ENCODE measurements at places on chromosomes 4 and X.

GRCh38 chr4:152385551-152385950 is 150.3 kb downstream of the FBXW7 start:
- DNase-seq = no peak

DNA sequence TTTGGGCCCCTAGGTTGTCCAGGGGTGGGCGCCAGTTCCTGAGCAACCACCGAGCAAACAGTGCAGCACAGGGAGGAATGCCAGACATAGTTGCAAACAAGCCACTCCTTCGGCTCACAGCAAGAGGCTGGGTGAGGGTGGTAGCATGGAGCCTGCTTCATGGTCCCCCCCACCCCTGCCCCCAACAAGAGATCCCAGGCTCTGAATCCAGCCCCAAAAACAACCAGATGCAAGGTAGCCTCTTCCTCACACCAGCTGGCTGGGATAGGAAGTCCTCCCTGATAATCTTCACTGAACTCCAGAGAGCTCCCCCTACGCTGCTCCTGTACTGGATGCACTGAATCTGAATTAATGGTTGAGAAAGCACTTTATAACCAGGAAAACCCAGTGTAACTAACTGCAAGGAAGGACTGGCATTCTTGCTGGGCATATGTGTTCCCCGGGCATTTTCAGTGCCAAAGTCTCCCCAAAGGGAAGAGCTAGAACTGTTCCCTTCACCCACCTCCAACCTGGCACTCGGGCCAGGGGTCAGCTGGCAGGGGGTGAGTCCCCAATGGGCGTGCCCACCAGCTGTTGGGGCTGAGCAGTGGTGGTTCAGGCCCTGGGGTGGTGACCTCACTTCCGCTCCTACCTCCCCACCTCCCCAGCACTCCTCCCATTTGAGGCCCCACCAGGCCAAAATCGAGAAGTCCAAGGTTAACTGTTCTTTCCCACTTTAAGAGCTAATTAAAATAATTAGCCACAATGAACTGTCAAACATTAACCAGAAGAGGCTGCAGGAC is 1.5 kb downstream of the ELF4 start:
- DNase-seq = no peak

DNA sequence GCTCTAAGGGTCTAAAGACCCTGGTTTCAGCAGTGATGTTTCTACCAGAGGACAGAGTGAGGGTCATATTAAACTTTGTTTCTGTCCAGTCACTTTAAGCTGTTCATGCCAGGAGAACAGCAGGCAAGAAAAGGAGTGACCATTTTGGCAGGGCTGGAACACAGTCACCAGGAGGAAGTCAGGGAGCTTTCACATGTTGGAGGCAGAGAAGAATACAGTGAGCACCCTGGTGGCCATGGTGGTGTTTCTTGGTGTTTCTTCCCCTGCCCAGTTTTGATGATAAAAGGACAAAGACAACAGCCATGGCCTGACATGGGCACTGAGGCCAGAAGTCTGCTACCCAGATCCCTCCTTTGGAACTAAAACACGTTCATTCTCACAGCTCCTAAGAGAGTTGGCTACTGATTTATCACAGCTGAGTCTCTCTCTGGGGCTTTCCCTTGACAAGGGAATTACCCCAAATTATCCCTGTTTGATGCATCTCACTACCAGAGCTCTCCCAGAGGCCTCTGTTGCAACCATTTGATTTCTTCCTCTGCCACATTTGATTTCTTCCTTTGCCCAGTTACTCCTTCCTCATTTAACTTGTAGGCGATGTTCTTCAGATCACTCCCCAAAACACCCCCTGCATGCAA is 106.4 kb upstream of the NWD2 start:
- DNase-seq = no peak

GRCh38 chrX:121876305-121876704 is 828.9 kb downstream of the GLUD2 start:
- DNase-seq = no peak

DNA sequence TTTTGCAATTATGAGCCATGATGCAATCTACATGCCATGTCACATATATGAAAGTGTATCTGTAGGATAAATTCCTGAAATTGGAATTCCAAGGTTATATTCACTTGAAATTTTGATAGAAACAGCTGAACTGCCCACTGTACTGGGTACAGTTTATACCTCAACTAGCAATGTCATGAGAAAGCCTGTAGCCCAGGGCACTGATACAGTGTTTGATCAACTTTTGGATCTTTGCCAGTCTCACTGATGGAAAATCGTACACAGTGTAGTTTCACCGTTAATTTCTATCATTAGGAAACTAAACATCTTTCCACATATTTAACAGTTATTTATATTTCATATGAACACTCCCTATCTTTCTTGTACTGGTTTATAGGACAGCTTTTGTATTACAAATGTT is 34.2 kb downstream of the TAPT1 start:
- no peak for DNase-seq

GRCh38 chr4:170940043-170940724 is 850.4 kb upstream of the AADAT start:
- DNase-seq = no peak

All from T-helper 1 cell (primary cell).